ENCODE measurements at places on chromosomes 1 and 21. TPM values are rescaled to one million over a fixed set of nuclear protein-coding genes. Genes with fewer than 3 reads are reported as not detected.

Gene FABP3
- total RNA-seq = not detected

Gene ELF3
- 0.27 TPM for total RNA-seq

Gene TCHH
- total RNA-seq = not detected

Gene VHLL
- not detected for total RNA-seq

Gene C1QTNF12
- 2.6 TPM for total RNA-seq

Gene TBX19
- total RNA-seq = 1.5 TPM

Gene LGR6
- total RNA-seq = 0.34 TPM

Gene NUP210L
- total RNA-seq = 0.07 TPM

Gene OR2L2
- 0.07 TPM for total RNA-seq

Gene SUSD4
- total RNA-seq = 0.43 TPM

Gene LIN28A
- total RNA-seq = not detected

Measured in activated CD8-positive, alpha-beta T cell treated with anti-CD3 and anti-CD28 coated beads for 36 hours (primary cell).